ENCODE measurements at places on chromosomes 16 and 17. TPM values are rescaled to one million over a fixed set of nuclear protein-coding genes. Genes with fewer than 3 reads are reported as not detected.

GRCh38 chr16:15776572-15776971 lies 80.3 kb downstream of the MYH11 start:
- DNase-seq, result no peak

CRYBA1 gene
- not detected for total RNA-seq

CCL4 gene
- total RNA-seq, result not detected

CDC6 gene
- total RNA-seq, result 66.5 TPM

- no peak for DNase-seq
Measured at GRCh38 chr16:78877114-78877655, 723.4 kb downstream of the MAF start.

- no peak for DNase-seq
Measured at GRCh38 chr17:59538195-59538909, 27.1 kb upstream of the DHX40 start.

MEOX1 gene
- not detected for total RNA-seq

DNA sequence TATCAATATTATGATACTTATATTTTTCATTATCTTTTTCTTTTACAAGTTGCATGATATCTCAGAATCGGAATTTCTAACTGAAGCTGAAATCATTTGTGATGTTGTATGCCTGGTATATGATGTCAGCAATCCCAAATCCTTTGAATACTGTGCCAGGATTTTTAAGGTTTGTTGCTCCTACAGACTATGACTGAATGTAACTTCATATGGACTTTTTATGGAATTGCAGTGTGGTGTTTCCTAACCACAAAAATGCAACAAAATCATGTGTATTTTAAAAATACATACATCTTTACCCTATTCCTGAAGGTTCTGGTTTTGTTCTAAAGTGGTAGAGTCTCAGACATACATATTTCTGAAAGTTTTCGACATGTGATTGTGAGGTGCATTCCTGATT lies 58.8 kb upstream of the RHBDL3 start:
- DNase-seq, result no peak

SPIRE2 gene
- total RNA-seq, result 2.8 TPM

IRF8 gene
- 0.17 TPM for total RNA-seq

- no peak for DNase-seq
Measured at GRCh38 chr17:76547183-76547641, 7.4 kb downstream of the PRCD start.

- DNase-seq, result no peak
Measured at GRCh38 chr16:78695391-78695790, 595.9 kb downstream of the WWOX start.

DNA sequence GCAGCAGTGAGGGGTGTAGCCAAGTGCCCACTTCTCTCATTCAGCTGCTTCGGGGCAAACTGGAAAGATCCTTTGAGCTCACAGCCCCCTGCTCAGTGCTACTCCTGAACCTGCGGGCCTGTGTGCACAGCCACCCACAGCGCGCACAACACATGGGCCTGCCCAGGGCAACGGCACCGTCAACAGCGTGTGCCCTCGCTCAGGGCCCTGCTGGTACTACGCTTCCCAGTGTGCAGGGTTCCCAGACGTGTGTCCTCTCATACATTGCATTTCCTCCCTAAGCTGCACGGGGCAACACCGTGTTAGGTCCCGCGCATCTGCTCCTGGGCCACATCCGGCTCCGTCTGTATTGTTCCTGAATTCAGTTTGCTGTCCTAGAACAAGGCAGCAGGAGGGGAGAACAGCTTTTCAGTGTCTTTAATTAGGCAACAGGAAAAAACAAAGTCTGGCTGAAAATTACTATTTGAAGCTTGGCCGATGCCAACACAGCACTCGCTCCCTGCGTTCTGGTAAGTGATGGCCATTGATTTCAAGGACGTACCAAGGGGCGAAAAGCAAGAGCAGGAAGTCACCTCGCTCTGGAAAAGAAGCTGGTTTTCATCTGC lies 15.2 kb downstream of the MRM3 start:
- no peak for DNase-seq

CCL17 gene
- not detected for total RNA-seq

Measured in epithelial cell of proximal tubule (primary cell).